Activated T-cell treated with anti-CD3 and anti-CD28 coated beads, Interleukin-2, amount 50 U/mL, for 48 hours (primary cell): ENCODE measurements at places on chromosomes 12 and 14.

DNA sequence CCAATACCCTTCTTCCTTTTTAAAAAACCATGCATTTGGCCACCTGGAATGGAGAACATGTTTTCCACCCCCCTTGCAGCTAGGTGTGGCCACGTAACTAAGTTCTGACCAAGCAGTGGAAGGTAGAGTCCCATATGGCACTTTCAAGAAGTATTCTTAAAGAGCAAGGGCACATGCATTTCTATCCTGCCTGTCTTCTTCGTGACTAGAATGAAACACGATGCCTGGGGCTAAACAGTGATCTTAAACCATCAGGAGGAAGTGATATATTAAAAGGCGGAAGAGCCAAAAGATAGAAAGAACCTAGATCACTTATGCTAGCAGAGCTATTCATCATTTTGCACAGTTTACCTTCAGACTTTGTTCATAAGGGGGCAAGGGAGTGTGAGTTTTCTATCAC is 16.0 kb upstream of the DDX11 start:
- no peak for DNase-seq

DNA sequence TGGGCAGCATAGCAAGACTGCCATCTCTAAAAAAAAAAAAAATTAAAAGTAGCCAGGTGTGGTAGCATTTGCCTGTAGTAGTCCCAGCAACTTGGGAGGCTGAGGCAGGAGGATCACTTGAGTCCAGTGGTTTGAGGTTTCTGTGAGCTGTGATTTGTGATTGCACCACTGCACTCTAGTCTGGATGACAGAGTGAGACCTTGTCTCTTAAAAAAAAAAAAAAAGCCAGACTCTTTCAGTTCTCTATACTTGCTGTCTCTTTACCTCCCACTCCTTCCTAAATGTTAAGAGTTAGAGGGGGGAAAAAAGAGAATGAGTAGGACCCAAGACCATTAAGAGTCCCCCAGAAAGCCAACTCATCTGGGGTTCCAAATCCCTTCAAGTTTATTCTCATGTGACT is 17.8 kb downstream of the EIF2S1 start:
- no peak for DNase-seq

DNA sequence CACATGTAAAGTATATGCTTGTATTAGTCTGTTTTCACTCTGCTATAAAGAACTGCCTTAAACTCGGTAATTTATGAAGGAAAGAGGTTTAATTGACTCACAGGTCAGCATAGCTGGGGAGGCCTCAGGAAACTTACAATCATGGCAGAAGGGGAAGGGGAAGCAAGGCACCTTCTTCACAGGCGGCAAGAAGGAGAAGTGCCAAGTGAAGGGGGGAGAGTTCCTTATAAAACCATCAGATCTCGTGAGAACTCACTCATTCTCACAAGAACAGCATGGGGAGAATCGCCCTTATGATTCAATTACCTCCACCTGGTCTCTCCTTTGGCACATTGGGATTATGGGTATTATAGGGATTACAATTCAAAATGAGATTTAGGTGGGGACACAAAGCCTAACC is 229.5 kb upstream of the PLXNC1 start:
- DNase-seq: no peak

DNA sequence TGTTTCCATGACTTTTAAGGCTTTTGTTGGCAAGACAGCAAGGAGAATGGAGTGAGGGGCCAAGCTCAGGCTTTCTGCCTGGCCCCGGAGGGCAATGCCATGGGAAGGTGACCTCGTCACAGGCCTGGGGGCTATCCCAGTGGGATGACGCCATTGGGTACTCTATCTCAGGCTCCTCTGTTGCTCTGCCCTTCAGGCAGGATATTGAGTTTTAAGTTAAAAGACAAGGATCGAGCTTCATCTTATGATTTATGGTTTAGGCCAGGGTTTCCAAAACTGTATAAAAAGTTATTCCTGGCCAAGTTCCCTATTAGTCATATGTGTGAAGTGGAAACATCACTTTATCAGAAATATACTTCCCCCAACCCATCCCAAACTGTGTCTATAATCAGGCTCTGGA is 127.7 kb downstream of the ZFP36L1 start:
- DNase-seq: no peak

- DNase-seq: no peak
Measured at GRCh38 chr14:98101323-98101722, 1170.7 kb downstream of the BCL11B start.

- DNase-seq: no peak
Measured at GRCh38 chr12:95208678-95209077, 8.6 kb downstream of the FGD6 start.
